NCI-H2081 treated with DMSO at 0.1 percent for 48 hours (cell line): ENCODE measurements at places on chromosomes 16 and 17.

DNA sequence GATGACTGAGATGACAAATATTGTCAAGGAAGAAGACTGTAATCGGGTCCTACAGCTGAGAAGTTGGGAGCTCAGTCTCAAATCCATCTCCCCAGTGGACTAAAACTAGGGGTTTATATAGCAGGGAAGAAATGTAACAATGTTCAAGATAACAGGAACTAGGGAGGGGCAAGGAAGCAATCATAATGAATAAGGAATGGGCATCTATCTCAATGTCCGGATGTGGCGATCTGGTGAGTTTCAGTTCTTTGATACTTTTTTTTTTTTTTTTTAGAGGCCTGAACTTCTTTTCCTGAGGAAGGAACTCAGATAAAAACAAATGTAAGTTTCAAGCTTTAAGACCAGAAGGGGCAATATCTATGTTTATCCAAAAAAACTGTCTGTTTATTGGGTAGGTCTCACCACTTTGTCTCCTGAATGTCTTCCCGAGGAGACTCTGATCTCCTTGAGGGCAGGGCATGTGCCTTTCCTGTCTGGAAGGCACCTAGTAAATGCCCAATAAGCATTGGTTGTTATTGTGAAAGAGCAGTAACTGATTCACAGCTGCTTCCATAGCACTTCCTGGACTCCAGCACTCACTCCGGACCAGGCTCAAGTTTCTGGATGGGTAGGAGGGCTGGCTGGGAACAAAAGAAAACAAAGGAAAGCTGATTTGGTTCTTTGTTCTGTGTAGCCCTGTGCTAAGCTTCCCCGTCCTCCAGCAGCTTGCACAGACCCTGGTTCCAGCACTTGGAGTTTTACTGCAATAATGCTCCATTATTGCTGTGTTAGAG is 51.9 kb downstream of the MEOX1 start:
- no peak for DNase-seq

GRCh38 chr17:8080799-8081219 is 6.7 kb downstream of the ALOX12B start:
- no peak for DNase-seq

DNA sequence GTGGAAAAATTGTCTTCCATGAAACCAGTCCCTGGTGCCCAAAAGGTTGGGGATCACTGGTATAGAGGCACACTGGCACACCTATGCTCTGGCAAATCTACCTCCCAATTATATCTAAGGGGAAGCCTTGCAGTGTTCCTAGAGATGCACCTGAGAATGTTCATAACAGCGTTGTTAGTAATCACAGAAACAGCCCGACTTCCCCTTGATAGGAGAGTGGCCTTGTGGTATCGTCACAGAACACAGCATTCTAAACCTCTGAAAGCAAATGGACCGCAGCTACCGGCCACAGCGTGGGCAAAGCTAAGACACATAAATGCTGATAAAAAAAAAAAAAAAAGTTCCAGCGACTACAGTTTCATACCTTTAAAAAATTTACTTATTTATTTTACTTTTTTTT is 39.1 kb upstream of the ADGRG1 start:
- no peak for DNase-seq

DNA sequence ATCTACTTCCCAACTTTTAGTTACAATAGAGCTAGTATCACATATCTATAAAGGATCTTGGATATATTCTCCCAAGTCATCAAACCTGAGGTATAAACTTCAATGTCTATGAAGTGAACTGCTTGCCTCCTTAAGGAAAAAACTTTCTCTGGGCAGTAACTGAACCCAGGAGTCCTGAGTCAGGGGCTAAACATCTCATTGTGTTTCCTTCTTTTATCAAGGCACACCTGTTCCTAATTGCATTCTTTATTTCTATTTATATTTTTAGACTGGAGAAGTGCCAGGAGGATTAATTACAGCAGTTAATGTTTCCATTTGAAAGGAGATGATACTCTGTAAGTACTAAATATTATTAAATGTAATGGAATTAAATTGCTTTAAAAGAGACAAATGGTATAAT is 98.6 kb downstream of the CDH8 start:
- no peak for DNase-seq

DNA sequence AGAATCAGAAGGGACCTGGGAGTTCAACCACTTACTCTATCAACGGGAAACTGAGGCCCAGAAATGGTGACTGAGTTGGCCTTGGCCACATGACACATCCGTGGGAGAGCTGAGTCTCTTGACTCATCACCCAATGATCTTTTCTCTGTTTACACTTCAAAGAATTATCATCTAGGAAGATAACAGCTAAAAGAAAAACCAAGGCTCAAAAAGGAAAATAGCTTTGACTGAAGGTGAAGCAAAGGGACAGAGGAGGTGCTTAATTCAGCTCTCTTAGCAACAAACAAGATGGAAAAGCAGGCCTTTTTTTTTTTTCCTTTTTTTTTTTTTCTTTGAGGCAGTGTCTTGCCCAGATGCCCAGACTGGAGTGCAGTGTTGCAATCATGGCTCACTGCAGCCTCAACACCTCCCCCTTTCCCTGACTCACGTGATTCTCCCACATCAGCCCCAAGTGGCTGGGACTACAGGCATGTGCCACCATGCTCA is 16.7 kb downstream of the ERCC4 start:
- DNase-seq: no peak

DNA sequence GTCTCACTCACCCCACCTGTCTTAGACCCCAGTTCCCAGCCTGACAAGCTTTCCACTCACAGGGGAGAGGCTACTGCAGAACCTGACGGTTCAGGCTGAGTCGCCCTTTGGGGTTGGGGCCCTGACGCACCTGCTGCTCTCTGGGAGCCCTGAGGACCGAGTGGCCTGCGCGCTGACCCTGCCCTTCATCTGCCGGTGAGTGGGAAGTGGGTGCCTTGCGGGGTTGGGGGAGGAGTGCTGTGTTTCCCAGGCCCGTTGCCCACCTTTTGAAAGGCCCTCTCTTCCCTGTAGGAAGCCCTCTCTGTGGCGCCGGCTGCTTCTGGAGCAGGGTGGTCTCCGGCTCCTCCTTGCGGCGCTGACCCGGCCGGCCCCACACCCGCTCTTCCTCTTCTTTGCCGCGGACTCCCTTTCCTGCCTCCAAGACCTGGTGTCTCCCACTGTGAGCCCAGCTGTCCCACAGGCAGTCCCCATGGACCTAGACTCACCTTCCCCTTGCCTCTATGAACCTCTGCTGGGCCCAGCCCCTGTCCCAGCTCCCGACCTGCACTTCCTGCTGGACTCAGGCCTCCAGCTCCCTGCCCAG is 6.1 kb upstream of the TGFB1I1 start:
- DNase-seq: no peak

DNA sequence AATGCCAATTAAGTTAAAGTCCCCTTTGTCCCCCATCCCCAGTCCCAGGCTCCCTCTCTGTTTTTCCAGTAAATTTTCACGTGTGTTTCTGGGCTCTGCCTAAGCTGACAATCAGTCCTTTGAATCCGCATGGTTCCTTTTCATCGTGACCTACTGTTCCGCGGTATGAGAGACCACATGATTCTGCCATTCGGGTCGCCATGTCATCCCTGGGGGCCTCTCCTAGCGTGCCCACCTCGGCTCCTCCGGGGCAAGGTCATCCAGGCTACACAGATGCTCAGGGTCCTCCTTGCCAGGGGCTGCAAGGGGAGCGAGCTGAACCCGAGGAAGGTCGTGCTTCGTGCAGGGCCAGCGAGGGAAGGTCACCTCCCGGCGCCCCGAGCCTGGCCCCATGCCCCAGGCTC is 157.6 kb downstream of the RAB11FIP4 start:
- DNase-seq: no peak

GRCh38 chr17:14417336-14417735 is 116.5 kb downstream of the HS3ST3B1 start:
- DNase-seq: no peak

DNA sequence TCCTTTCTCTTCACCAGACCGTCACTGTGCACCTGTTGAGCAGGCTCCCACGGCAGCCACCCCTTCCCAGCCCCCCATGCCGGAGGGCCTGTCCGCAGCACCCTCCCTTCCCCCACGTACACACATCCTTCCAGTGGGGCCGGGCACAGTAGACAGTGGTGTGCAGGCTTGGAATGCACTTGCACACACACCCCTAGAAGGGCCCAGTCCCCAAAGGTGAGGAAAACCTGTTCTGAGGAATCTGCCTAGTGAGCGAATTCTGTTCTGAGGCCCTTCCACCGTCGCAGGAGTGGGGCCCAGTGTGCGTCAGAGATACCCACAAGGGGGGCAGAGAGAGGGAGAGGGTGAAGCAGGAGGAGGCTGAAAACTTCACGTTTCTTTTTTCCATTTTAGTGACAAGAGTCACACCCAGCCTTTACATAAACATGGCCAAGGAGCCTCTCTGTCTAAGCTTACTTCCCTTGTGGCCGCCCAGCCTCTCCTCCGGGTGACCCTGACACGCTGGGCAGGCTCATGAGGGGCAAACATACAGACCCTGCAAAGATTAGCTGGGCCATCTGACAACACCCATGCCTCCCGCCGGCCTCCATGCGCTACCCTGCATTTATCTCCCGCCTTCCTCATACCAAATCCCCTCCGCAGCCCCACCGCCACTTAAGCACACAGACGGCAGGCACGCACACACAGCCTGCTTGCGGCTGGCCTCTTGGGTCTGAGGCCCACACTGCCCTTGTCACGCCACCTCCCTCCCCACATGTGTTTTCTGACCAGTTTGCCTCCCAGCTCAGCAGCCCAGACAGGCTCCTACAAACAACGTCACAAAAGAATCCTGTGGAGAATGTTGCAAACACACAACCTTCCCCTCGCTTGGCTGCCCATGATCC is 1.8 kb downstream of the ZBTB4 start:
- no peak for DNase-seq

DNA sequence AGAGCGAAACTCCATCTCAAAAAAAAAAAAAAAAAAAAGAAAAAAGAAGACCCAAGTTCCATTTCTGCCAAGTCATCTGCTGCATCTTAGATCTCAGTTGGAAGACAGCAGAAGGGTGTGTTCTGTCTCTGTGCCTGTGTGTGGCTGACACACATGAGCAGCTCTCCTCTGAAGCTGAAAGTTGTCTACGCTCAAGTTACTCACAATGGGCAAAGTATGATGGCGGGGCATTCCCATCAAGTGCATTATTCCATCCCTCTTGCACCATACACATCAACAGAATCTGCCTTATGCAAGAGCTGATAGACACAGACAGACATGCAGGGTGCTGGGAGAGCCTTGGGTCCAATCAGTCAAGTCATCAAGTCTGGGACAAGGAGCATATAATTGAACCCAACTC is 402.2 kb downstream of the XYLT1 start:
- no peak for DNase-seq

DNA sequence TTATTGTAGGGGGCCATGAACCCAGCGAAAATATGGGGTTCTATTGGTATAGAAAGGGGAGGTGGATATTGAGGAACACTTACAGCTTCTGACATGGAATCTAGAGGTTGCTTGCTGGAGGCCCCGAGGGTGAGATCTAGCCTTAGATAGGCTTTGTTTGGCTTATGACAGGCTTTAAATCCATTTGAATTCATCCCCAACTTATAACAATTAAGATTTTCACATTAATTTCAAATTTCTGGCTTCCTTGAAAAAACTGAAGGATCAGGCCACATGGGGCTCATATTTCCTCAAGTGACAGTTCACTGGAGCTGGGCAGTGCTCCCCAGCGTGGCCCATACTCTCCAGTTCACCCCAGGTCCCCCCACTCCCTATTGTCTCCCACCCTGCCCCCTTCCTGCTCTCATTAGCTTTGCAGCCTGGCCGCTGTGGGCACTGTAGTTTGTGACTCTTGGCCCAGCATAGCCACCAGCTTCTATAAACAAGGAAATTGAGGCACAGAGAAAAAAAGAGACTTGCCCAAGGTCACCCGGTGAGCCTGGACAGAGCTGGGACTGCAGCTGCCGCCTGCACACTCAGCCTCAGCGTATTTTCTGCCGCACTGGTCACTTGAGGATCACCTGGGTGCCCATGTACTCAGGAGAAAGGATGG is 19.8 kb upstream of the ADGRG1 start:
- DNase-seq: no peak

GRCh38 chr16:52456368-52456767 is 90.6 kb downstream of the TOX3 start:
- DNase-seq: no peak

GRCh38 chr17:71948703-71949422 is 172.0 kb upstream of the SOX9 start:
- no peak for DNase-seq

DNA sequence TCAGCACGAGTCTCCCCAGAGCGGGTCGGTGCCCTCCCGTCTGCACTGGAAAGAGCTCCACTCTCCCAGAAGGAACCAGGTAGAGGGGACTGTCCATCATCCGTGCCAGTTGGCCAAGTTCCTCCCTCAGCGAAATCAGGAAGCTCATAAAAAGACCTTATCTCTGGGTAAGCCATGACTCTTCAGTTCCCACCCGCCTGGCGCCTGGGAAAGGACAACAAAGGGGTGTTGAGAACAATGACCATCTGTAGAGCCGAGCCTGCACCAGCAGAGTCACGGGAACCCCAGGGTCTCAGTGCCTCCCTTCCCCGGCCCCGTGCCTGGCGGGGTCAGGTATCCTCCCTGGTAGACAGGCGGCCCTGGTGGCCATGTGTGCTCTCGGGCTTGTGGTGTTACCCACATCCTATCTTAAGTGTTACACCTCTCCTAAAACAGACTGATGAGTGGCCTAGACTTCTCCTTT is 190.7 kb downstream of the AXIN2 start:
- DNase-seq: no peak

DNA sequence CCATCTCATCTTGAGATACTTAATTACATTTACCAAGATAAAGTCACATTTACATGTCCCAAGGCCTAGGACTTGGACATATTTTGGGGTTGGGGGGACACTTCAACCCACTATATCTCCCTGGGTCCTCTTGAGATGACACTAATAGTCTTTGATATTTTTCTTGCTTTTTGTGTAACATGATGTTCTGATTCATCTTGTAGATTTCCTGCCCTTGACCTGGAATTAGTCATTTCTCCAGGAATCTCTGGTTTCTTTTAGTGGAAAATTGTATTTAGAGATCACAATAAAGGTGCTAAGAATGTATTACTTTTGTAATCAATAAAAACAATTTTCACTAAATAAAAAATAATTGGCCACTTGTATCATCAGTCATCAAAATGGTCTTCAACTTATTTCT is 157.3 kb downstream of the VPS53 start:
- no peak for DNase-seq

GRCh38 chr17:79214459-79214858 is 139.8 kb downstream of the ENGASE start:
- no peak for DNase-seq

DNA sequence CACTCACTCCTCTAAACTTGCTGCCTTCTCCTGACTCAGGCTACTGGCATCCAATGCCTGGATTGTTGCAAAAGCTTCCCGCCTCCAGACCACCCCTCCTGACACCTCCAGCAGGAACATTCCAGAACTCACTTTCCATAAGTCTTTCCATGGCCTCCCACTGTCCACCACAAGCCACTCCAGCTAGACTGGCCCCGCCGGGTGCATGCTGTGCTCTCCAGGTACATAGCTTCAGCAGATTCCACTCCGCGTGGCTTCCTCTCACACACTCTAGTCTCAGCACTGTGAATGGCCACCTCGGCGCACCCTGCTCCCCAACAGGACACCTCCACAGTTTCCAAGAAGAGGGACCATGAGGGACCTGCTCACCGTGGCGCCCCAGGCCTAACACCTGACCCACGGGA is 25.9 kb upstream of the FAAP100 start:
- no peak for DNase-seq
